OCI-M1 (cell line): ENCODE measurements at places on chromosomes 1 and 21.
A peak's percentile ranks its signal among the peaks of the same experiment; 100 is the strongest.

- DNase-seq: peak; percentile 33
Observed at GRCh38 chr1:12344596-12345349, 114.9 kb downstream of the VPS13D start.

DNA sequence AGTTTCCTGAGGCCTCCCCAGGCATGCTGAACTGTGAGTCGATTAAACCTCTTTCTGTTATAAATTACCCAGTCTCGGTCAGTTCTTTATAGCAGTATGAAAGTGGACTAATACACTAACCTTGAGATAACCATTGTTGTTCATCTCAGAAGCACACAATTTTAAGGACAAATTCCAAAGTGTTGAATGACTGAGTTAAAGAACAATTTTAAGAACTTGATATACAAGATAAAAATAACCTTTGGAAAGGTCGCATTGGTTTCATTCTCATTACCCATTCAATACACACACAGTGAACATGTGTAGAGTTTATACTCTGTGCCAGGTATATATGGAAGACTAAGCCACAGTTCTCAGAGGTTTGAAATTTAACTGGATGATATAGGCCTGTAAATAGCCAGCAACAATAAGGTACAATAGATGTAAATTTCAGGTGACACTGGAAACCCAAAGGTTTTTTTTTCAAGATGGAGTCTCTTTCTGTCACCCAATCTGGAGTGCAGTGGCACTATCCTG, 19.1 kb upstream of the SRSF10 start:
- DNase-seq: no peak

DNA sequence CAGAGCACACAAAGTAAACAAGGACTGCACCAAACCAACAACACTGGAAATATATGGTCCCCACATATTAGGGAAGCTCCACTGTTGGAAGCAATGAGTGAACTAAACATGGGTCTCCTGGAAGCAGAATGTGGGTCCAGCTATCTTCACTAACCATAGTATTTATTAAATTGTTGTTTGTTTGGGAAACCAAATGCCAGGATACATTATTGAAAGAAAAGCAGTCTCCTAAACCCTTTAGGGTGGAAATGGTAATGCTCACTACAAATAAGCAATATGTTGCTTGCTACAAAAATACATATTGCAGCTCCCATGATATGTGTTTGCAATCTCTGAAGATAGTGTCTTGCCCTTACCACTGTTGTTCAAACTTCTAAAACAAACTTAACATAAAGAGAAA, 2.2 kb downstream of the NEGR1 start:
- no peak for DNase-seq

DNA sequence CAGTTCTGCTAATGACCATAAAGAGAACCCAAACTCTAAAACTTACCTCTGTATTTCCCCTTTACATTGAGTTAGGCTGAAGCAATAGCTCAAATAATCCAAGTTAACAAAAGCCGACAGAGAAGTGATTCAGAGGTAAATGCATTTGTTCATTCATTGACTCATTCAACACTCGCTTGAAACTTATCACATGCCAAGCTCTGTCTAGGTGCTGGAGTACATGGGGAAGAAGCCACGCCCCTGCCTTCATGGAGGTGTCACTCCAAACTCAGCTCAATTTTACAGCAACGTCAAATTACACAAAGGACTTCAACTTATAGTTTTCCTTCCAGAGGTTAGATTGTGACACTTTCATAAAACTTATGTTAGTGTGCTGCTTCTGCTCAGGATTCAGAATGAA, 45.8 kb downstream of the SLC25A24 start:
- DNase-seq: peak; percentile 11

DNA sequence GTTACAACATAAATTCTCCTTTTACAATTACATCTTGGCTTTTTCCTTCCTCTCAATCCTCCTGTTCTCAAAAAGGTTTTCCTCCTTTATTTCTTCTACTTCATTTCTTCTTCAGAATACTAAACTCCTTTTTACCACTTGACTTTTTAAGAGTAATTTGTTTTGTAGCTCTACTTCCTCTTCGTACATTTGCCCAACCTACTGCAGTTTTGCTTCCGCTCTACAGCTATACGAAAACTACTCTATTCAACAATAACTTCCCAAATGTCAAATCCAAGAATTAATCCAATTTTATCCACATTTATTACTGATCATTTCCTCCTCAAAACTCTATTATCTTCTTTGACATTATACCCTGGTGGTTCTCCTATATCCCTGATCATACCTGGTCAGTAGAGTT, 3.4 kb downstream of the GDAP2 start:
- peak; percentile 11 for DNase-seq

DNA sequence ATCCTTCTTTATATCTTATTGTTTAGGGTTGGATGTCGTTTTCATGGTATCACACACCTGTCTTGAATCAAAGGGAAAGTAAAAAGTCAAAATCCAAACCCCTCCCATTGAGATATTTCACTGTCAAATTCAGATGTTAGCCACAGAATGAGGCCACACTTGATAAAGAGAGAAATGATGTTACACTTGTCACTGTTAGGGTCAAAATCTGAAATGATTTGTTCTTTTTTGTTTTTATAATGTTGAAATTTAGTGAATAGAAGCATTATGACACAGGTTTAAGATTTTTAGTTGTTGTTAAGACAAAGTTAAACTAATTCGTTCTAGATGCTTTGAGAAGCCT, 13.1 kb downstream of the NFIA start:
- DNase-seq: peak; percentile 17

- DNase-seq: peak; percentile 94
Observed at GRCh38 chr21:42061195-42061985, 9.7 kb upstream of the UMODL1 start.

GRCh38 chr1:30754684-30755171, 2.8 kb downstream of the LAPTM5 start:
- no peak for DNase-seq

- no peak for DNase-seq
Observed at GRCh38 chr1:7274256-7274655, 489.0 kb downstream of the CAMTA1 start.

DNA sequence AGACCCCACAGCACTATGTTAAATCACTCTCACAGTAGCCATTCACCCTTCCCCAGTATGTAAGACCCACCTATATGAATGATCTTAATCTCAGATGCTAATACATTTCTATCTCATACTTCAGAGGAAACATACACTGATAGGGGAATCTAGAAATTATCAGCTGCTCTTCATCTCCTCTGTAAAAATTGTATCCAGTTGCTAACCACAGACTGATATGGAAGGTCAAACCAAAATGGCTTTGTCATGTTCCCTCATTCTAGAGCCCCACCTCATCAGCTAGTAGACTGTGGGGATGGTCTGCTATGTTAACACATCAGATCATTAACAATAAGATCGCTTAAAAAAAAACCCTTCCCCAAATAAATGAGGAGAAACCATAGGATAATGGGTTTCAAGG, 71.7 kb downstream of the UBR4 start:
- DNase-seq: peak; percentile 22

GRCh38 chr1:94886361-94886760, 40.5 kb downstream of the CNN3 start:
- DNase-seq: no peak

DNA sequence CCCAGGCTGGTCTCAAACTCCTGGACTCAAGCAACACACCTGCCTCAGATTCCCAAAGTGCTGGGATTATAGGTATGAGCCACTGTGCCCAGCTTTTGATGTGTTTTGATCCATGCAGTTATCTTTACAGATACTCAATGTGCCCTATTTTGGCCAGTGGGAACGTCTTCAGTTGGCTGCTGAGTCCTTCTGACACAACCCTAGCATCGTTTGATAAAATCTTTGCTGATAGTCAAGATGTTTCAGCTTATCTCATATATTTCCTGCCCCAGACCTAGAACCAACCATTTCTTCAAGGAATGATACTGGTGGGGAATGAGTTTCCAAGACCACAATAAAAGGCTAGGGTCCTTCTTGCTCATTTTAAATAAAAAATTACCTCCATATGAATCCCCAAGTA, 11.6 kb downstream of the POGZ start:
- no peak for DNase-seq

GRCh38 chr21:28426545-28426944, 566.1 kb downstream of the LTN1 start:
- DNase-seq: no peak

- DNase-seq: no peak
Observed at GRCh38 chr1:24441480-24441879, 25.9 kb downstream of the NIPAL3 start.

- DNase-seq: no peak
Observed at GRCh38 chr1:115671176-115671934, 29.6 kb downstream of the VANGL1 start.

DNA sequence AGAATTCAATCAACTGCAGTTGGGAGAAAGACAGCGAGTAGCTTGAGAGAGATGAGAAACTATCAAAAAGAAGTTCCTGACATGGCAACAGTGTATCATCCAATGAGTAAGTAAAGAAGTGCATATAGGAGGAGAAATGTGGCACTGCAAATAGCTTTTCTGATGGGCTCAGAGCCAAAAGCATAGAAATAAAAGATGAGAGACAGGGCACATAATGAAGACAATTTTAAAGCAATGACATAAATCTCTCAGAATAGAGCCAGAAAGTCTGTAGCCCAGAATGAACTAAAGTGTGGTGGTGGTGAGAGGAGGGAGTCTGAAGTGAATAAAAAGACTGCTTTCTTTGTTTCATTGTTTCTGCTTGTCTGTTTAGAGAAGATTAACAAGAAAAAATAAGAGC, 34.3 kb downstream of the TNFSF18 start:
- no peak for DNase-seq

- no peak for DNase-seq
Observed at GRCh38 chr1:164581762-164582161, 22.8 kb downstream of the PBX1 start.

DNA sequence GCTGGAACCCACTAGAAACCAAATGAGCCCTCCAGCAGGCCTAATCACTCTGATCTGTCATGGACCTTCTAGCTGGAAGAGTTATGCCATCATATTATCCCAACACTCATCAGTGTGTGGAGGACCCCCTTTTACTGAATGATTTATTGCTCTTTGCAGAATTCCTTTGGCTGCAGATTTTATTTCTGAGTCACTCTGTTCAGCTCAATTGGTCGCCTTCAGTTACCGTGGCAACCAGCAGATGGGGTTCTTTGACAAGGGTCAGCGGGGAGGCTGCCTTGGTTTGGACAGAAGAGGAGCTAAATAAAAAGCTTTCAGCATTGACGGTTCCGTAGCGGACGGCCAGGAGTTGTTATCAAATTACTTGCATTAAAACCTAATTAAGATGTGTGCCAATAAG, 220.1 kb downstream of the SDCCAG8 start:
- DNase-seq: no peak

- DNase-seq: no peak
Observed at GRCh38 chr1:180151508-180151907, 3.2 kb upstream of the QSOX1 start.

GRCh38 chr1:1123581-1124507, 8.0 kb upstream of the C1orf159 start:
- no peak for DNase-seq

GRCh38 chr21:41640748-41641509, 125.9 kb downstream of the RIPK4 start:
- DNase-seq: peak; percentile 25

DNA sequence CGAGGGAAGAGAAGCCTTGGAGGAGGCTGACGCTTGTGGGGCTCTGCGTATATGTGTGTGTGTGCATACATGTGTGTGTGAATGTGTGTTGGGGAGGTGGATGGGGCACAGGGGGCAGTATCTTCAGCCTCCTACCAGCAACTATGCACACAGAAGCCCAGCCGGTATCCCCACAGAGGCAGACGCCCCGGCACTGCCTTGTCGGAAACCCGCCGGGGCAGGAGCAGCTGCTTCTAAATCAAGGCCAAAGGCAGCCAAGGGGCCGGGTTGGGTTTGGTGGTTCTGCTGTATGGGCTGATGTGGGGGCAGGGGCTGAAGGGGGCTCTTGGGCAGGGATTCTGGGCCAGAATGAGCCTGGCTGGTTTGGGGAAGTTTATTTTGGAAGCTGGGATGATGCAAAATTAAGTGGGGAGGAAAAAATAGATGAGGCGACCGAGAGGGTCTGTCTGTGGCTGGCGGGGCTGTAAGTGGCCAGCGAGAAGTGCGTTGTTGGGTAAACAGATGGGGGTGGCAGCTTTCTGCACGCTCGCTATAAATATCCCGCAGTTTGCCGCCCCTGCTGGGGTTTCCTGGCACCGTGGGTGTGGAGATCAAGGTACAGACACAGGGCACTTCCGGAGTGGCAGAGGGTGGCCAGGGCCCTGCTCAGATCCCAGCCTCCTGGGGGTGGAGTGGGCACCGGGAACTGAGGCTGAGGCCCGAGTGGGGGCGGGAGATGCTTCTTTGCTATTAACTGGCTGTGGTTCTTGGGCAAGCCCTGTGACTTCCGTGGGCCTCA, 11.0 kb upstream of the WNT4 start:
- no peak for DNase-seq

- DNase-seq: no peak
Observed at GRCh38 chr1:51600529-51600928, 16.4 kb upstream of the OSBPL9 start.

GRCh38 chr1:220219865-220220698, 52.2 kb downstream of the RAB3GAP2 start:
- DNase-seq: no peak

DNA sequence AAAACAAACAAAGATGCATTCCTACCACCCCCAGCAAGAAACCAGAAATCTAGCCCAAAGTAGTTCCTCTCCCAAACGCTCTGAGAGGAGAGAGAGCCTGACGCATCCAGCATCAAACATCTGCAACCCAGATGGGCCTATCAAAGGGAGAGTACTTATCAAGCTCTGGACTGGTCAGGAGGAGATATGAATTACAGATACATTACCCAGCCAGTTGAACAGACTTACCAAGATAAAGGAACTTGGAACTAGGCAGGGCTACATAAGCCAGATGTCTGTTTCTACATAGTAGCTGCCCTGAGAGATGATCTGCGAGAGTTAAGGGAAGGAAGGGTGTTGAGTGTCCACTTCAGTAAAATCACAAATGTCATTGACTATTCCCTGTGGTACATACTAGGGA, 138.4 kb downstream of the PAPPA2 start:
- peak; percentile 57 for DNase-seq

DNA sequence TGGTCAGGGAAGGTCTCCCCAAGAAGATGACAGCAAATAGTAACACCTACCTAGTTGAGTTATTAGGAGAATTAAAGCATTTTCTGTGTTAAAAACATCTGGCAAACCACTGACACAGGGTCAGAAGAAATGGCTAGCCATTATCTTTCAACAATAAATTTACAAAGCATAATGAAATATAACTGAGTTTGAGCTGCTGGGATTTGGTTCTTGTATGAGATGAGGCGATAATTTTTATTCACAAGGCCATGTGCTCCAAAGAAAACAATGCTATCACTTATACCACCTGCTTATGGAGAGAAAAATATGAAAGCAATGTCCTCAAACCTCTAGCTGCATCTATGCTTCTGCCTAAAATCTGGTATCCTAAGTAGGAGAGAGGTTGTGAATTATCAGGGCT, 202.3 kb downstream of the CRB1 start:
- no peak for DNase-seq

- DNase-seq: no peak
Observed at GRCh38 chr1:61606448-61607312, 118.3 kb downstream of the TM2D1 start.

DNA sequence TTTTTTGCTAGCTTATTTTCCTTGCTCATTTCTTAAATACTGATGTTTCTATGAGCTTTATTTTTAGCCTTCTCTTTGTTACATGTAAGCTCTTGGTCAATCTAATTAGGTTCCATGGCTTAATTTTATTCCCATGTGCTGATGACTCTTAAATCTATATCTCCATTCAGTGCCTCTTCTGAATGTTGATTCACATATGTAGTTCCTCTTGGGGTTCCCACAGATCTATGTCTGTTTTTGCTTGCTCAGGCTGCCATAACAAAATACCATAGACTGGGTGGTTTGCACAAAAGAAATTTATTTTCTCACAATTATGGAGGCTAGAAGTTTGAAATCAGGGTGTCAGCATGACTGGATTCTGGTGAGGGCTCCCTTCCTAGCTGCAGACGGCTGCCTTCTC, 58.3 kb upstream of the PLA2G4A start:
- no peak for DNase-seq
